Cortex of kidney (tissue), 1 donor: ENCODE measurements at places on chromosomes 7 and 10.

DNA sequence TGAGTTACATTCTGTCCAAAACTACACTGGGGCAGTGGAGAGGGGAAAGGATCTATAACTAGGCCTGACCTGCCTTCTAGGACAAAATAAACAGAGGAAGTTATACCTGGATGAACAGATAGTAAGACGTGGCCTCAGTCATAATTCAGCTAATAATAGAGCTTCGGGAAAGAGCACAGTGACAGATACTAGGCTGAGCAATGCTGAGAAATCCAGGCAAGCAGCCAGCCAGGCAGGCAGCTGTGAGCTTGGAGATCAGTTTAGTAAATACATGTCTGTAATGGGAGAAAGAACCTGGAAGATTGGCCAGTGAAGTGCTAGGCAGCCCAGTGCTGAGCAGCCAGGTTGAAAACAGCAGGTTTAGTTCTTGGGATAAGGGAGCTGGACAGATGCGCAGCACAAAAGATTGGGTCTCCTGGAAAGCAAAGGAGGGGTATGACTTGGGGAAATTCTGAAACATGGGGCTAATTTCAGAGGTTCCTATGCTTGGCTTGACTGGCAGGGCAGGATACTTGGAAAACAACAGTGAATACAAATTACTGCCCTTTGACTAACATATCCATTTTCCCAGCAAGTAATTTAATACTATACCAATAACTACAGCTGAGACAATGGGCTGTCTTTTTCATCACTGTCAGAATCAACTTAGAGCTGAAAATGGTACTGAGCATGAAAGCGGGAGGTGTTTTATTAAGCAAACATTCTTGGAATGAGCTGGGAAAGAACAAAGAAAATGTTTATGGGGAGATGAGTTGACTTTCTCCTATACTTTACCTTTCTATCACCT is 140.8 kb downstream of the DGKB start:
- DNase-seq, result no peak

GRCh38 chr10:122746408-122746807 is 46.8 kb upstream of the C10orf120 start:
- no peak for DNase-seq

DNA sequence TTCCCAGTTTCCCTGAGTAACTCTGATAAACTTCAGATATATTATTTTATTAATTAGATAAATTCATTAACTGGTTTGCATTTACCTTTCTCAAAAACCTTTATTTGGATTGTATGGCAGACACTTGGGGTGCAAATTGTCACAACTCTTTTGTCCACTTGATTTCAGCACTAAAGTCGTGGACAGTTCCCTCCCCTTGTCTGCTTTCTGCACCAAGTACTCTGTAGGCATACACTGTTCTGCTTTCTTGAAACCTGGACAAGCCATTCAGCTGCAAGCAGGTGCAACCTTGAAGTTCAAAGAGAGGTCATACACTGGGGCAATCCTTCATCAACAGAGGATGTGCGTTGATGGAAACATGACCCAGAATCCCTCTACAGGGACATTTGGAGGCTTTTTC is 162.9 kb downstream of the ARL5B start:
- DNase-seq, result no peak

DNA sequence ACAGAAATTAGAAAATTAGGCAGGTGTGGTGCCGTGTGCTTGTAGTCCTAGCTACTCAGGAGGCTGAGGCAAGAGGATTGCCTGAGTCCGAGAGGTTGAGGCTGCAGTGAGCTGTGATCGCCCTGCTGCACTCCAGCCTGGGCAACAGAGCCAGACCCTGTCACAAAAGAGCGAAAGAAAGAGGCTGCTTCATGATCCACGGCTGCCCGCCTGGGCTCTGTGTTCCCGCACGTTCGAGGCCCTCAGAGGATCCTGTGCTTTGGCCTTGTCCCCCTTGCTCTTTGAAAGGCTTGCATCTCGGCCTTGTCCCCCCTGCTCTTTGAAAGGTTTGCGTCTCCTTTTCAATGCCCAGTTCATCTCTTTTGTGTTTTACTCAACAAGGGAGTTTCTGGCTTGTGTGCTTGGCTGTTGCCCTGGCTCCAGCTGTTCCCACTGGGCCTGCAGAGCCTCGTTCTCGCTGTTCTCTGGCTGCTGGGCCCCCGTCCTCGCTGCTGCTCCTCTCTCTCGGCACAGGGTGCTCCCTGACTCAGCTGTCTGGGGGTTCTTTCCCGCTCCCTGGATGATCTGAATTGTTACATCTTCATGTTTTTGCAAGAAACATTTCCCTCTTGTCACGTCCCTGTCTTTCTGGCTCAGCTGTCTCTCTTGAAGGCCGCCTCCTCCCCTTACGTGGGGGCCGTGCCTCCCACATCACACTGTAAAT is 45.1 kb upstream of the INPP5A start:
- no peak for DNase-seq

DNA sequence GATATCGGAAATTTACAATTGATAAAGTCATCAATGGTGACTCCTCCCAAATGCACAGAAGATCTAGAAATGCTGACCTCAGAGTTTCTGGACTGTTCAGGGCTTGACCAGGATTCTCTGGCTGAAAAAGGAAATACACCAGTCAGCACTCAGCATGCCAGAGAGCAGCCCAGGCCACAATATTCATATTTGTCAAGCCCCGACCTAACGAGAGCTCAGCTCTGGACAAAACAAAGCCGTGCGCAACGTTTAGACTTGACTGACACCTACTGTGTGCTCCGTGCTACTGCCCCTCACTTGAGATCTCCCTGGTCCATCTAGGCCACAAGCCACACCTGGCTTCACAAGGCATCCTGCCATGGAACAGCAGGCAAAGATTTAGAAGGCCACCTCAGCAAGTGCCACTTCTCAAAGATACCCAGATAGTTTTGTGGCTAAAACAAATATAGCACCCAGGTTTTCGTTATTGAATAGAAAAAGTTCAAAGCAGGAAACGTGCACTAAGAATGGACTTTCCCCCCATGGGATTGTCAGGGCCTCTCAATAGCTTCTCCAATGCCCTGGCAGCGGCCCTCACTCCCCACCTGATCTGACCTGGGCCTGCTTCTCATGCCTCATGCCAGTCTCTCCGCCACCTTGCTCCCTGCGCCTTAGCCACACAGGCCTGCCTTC is 218.3 kb downstream of the FAM107B start:
- DNase-seq, result no peak

DNA sequence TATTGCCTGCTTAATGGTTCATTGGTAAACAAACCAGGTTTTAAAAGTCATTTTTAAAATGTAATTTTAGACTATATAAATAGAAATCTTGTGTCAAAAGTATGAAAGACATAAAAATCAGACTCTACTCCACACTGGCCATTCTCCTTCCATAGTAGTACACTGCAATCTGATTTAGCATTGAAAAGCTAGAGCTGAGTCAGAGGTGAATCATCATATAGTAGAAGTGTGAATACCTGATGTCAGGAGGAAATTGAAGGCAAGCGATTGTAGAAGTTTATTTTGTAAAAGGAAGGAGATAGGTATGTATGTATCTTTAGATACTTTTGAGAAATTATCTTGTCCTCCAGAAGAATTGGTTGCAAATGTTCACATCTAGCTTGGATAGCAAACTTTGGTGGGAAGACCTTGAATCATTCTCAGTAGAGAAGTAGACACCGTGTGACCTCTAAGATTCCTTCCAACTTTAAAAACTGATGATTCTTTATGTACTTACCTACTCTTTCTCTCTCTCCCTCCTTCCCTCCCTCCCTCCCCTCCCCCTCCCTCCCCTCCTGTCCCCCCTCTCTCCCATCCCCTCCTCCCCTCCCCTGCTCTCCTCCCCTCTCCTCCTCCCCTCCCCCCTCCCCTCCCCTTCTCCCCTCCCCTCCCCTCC is 88.1 kb downstream of the BTAF1 start:
- DNase-seq, result no peak

DNA sequence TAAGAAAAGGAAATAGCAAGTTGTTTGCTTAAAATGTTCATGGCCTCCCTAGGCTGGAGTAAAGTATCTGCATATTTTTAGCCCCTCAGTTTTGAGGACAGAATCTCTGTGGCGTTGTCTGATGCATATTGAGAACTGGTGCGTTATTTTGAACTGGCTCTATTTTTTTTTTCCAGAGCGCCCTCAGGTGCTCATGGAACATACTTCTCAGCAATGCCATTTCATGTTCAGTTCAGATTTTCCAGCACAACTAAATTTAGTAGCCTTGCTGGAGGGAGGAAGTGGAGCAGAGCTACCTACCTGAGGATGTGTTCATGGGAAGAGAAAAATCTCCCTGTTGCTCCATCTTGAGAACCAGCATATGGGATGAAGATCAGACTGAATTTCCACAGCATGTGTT is 870.5 kb downstream of the LRMDA start:
- no peak for DNase-seq

GRCh38 chr10:119090026-119090795 is 9.6 kb upstream of the EIF3A start:
- DNase-seq, result no peak

DNA sequence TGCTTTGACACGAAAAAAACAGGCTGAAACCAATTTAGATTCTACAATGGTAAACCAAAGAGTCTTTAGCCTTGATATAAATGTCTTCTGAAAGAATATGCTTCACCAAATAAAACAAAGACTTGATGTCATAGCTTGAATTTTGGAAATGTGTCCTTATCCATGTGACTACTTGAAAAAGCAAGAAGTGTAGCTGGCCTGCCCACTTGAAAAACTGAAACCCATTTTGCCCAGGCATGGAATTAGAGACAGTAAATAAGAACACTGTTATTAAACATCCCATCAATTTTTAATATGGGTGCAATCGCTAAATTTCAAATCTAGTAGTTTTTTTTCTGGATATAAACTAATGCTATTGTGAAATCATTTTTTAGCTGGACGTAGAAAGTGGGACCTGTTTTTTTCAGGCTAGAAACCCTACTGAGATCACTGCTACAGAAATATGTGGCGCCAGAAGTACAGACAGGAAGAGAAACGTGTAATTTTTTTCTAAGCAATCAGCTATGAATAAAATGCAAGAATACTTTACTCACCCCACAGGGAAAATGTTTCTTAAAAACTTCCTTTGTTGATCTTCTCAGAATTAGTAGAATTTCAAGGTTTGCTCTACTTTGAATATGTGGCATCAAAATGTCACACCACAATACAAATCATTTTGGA is 56.7 kb downstream of the PIP4K2A start:
- DNase-seq, result no peak

DNA sequence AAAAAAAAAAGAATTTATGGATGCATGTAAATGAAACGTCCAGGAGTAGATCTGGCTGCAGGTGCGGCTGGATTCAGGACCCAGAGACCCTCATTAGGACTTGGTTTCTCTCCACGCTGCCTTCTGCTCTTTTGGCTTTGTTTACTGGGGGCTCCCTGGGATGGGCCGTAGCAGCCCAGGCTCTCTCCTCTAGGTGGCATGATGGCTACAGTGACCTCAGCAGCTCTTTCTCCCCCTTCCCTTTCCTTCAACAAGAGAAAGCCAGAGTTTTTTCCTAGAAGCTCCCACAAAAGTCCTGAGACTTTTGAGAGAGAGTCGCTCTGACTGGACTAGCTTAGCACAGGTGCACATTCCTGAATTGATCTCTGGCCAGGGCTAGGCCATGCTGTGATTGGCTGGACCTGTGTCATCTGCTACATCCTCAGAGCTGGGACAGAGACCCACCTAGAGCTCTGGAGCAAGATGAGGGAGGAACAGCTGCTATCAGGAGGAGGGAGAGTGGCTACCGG is 67.8 kb upstream of the PDCD4 start:
- DNase-seq, result no peak

DNA sequence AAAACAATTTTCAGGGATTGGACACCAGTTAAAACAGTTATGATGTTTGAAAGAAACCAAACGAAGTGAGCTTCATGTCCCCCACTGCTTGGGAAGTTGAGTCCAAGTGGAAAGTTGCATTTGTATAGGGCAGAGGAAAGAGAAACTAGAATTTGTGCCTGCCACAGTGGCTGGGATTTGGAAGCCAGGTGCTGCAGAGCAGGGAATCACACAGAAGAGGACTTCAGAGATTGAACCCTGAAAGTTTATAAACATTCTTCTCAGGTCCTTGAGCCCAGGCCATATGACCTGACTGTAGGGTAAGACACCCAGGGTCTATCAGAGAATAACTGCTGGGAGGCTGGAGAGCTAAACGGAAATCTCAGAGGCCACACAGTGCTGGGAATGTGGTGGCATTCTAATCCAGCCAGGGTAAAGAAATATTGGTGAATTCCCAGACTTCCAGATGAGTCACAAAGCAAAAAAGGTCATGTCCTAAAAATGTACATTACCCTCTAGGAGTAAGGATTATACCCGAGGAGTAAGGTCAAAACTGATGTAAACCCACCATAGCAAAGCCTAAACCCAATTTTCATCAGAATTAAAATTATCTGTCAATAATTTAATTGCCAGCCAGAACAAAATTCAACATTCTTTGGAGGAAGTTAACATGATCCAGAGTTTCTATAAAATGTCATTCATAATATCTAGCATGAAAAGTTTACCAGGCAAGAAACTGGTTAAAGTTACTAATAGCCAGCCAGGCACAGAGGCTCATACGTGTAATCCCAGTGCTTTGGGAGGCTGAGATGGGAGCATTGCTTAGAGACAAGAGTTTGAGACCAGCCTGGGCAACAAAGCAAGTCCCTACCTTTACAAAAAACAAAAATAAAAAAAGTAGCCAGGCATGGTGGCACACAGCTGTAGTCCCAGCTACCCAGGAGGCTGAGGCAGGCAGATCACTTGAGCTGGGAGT is 31.2 kb downstream of the TOMM7 start:
- no peak for DNase-seq

GRCh38 chr7:148698007-148698396 is 701 bp upstream of the CUL1 start:
- DNase-seq, result no peak

GRCh38 chr7:134891262-134891695 is 95.0 kb upstream of the AGBL3 start:
- DNase-seq, result no peak

DNA sequence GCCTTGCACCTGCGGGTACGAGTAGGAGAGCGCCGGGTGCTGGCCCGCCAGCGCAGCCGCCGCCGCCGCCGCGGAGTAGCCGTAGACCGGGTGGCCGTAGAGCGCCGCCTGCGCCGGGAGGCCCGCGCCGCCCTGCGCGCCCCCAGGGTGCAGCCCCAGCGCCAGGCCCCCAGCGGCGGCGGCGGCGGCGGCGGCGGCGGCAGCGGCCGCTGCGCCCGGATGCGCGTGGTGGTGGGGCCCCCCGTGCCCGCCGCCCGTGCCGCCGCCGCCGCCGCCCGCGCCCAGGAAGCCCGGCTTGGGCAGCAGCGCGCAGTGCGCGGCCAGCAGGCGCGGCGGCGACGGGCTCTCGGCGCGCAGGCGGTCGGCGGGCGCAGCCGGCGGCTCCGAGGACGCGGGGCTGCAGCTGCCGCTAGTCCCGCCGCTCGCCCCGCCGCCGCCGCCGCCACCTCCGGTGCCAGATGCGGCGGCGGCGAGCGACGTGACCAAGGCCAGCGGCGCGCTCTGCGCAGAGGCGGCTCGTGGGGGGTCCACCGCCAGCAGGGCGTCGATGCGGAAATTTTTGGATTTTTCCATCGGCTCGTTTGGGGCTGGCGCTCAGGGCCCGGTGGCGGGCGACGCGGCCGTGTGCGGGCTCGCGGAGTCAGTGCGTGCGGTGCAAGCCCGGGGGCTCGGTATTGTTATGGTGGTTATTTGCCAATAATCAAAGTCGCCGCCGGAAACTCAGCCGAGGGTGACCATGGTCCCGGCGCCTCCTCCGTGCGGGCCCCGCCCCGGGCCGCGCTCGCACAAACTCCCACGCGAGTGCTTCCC is 480 bp downstream of the MNX1 start:
- no peak for DNase-seq

GRCh38 chr10:130109796-130110245 is 809 bp downstream of the C10orf143 start:
- DNase-seq, result no peak
